Stomach (tissue), 19 donors: ENCODE measurements at places on chromosomes 2 and 18. TPM values are rescaled to one million over a fixed set of nuclear protein-coding genes. Genes with fewer than 3 reads are reported as not detected.

SCN3A gene
- 2.3 TPM for total RNA-seq

SCN1A gene
- not detected for total RNA-seq

KCNF1 gene
- total RNA-seq, result not detected

CLEC4F gene
- total RNA-seq, result not detected

- H3K4me1 ChIP-seq, result peaks cover 37% of the 10 kb centered on the region
- no peak overlapping the region for H3K4me3 ChIP-seq
- no peak overlapping the region for H3K27ac ChIP-seq
- no peak for DNase-seq
- no peaks in the 10 kb centered on the region for H3K36me3 ChIP-seq
These were observed 1.6 kb downstream of the SCTR start for GRCh38 chr2:119522671-119523070.

DNA sequence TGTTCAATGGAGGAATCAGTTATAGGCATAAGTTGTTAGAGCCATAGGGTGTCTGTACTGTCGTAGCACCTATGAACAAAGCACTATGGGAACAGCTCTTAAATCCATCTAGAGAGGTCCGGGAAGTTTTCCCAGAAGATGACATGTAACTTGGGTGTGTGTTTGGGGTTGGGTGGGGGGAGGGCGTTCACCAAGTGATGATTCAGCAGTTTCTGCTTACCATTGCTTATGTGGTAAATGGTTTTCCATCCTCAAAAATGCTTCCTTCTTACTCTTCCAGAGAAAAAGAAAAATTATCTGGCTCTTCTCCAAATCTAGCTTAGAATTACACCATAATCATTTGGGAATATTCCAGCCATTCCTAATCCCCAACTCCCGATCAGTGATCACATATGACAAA lies 361.1 kb upstream of the ZNF521 start:
- H3K27me3 ChIP-seq, result no peaks in the 10 kb centered on the region
- H3K4me3 ChIP-seq, result no peak overlapping the region
- no peaks in the 10 kb centered on the region for H3K4me1 ChIP-seq
- H3K36me3 ChIP-seq, result no peaks in the 10 kb centered on the region
- no peak for DNase-seq

GRCh38 chr2:5661362-5661761 lies 30.8 kb upstream of the SOX11 start:
- no peak overlapping the region for H3K4me3 ChIP-seq
- no peaks in the 10 kb centered on the region for H3K4me1 ChIP-seq
- no peak for DNase-seq
- no peaks in the 10 kb centered on the region for H3K27me3 ChIP-seq

DNA sequence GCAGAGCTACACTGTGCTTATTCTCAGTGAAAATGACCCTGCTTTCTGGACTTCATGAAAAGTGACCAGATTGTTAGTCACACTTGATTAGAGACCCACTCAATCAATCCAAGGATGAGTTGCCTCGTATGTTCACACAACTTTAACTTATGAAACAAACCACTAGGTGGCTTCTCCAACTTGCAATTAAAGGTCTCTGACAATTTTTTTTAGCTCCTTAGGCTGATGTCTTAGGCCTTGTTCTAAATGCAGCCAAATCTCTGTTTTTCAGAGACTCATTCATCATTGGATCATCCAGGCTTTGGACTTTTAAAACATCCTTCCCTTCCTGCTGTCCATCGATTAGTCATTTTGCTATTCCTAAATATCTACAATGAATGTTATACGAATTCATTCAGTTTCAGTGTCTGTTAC lies 63.4 kb downstream of the MREG start:
- H3K36me3 ChIP-seq, result peaks cover 7% of the 10 kb centered on the region
- no peaks in the 10 kb centered on the region for H3K4me1 ChIP-seq
- no peaks in the 10 kb centered on the region for H3K27me3 ChIP-seq

DNA sequence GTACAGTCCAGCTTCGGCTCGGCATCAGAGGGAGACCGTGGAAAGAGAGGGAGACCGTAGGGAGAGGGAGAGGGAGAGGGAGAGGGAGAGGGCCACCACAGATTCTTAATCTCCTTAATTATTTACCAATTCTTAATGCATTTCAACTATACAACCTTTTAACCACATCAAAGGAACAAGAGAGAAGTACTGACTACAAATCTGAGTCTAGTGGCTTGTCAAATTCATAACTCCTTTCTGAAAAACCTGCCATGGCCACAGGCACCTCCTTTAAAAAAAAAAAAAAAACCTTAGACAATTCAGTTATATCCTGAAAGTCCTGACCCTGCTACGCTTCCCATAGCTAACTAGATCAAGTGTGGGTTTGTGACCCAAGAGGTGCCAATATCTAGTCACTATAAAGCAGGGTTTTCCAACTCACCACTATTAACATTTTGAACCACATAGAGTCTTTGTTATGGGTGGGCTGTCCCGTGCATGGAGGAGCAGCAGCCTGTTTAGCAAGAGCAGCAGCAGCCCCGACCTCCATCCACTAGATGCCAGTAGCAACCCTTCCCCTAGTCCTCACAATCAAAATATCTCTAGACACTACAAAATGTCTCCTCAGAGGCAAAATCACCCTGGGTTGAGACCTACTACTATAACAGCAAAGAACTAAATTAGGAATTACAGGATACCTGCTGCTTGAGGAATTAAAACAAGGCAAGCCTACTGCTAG lies 6.8 kb downstream of the ESCO1 start:
- no peaks in the 10 kb centered on the region for H3K27me3 ChIP-seq
- no peak for DNase-seq
- peaks cover 26% of the 10 kb centered on the region for H3K4me1 ChIP-seq
- peaks cover 4% of the 10 kb centered on the region for H3K36me3 ChIP-seq

DNA sequence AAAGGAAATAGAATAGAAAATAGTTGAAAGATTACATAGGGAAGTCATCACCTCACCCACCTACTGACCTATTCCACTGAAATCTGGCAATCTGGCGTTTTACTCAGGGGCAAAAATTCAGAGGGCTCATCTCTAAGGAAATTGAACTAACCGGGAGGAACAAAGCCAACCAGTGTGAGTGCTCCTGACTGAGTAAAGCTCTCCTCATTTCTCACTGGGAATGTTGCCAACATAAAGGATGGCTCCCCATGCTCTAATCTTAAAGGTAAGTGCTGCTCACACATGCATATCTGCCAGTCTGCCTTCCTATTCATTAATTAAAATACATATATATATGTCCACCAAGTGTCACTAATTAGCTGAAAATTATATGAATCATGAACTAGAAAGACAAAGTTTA lies 13.5 kb upstream of the DOK6 start:
- no peaks in the 10 kb centered on the region for H3K4me1 ChIP-seq
- H3K36me3 ChIP-seq, result no peaks in the 10 kb centered on the region
- no peak for DNase-seq
- no peaks in the 10 kb centered on the region for H3K27me3 ChIP-seq

GRCh38 chr2:165401285-165401852 lies 68.1 kb upstream of the CSRNP3 start:
- no peak overlapping the region for H3K27ac ChIP-seq
- DNase-seq, result no peak
- H3K4me1 ChIP-seq, result no peaks in the 10 kb centered on the region

DNA sequence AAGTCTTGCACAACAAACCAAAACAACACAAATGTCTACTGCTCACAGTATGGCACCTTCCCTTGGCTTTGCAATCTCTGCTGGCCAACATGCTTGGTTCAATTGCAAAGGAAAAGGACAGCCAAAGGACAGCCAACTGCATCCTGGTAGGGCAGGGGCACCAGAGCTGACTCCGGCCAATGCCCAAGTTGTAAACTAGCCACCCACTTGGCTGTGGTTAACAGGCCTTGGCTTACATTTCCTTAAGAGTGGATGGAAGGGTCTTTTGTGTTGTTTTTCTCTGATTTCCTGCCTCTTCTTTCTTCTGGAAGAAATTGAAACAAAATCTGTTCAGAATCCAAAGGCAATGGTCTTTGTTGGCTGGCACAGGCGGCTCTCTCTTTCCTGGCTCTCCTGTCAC lies 119.1 kb upstream of the TRIB2 start:
- H3K36me3 ChIP-seq, result no peaks in the 10 kb centered on the region
- no peaks in the 10 kb centered on the region for H3K4me1 ChIP-seq
- DNase-seq, result no peak
- H3K4me3 ChIP-seq, result no peak overlapping the region

DNA sequence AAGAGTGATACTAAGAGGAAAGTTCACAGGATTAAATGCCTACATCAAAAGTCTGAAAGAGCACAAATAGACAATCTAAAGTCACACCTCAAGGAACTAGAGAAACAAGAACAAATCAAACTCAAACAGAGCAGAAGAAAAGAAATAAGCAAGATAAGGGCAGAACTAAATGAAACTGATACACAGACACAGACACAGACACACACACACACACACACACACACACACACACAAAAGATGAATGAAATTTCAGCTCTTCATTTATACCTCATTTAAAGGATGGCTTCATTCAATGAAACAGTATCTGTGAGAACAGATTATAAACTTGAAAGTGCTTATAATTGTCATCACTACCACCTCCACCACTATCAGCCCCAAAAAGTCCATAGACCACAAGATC lies 428.9 kb downstream of the MBD2 start:
- H3K27me3 ChIP-seq, result no peaks in the 10 kb centered on the region
- no peak for DNase-seq
- no peaks in the 10 kb centered on the region for H3K4me1 ChIP-seq
- no peak overlapping the region for H3K4me3 ChIP-seq

GRCh38 chr2:176471949-176472348 lies 202.7 kb downstream of the MTX2 start:
- no peak overlapping the region for H3K4me3 ChIP-seq
- no peaks in the 10 kb centered on the region for H3K36me3 ChIP-seq
- no peaks in the 10 kb centered on the region for H3K27me3 ChIP-seq
- peaks cover 5% of the 10 kb centered on the region for H3K4me1 ChIP-seq
